ENCODE measurements at places on chromosomes 7 and 10. TPM values are rescaled to one million over a fixed set of nuclear protein-coding genes. Genes with fewer than 3 reads are reported as not detected.

The SCART1 gene
- total RNA-seq: 1.6 TPM

The ZNF479 gene
- total RNA-seq: not detected

The BET1 gene
- 48.3 TPM for total RNA-seq

The IKZF1 gene
- total RNA-seq: not detected

The LIPK gene
- not detected for total RNA-seq

The TAS2R41 gene
- not detected for total RNA-seq

The CREB5 gene
- 0.25 TPM for total RNA-seq

The ATRNL1 gene
- total RNA-seq: 7.3 TPM

The CAMK2B gene
- total RNA-seq: 6.4 TPM

The UNCX gene
- not detected for total RNA-seq

The ITPRID1 gene
- total RNA-seq: not detected

The RBM48 gene
- total RNA-seq: 12.3 TPM

The SPDYE2 gene
- not detected for total RNA-seq

The ZNF503 gene
- total RNA-seq: 29.8 TPM

The PCDH15 gene
- total RNA-seq: 0.08 TPM

The ZNF777 gene
- 7.0 TPM for total RNA-seq

The EIF5AL1 gene
- 1.5 TPM for total RNA-seq

The OR13A1 gene
- not detected for total RNA-seq

The DNAH11 gene
- total RNA-seq: 2.7 TPM

The CAMK2G gene
- 25.8 TPM for total RNA-seq

The ZNF485 gene
- 3.8 TPM for total RNA-seq

The CLEC5A gene
- not detected for total RNA-seq

The RAB19 gene
- not detected for total RNA-seq

The WDR86 gene
- 17.7 TPM for total RNA-seq

The LOXL4 gene
- total RNA-seq: 14.3 TPM

The MEOX2 gene
- 13.0 TPM for total RNA-seq

The HOXA10 gene
- total RNA-seq: 0.08 TPM

The NPS gene
- total RNA-seq: not detected

The C10orf105 gene
- not detected for total RNA-seq

The MYL10 gene
- not detected for total RNA-seq

The UPK3B gene
- 0.18 TPM for total RNA-seq

Data from fibroblast of the aortic adventitia (primary cell).